Ureter (tissue), 1 donor: ENCODE measurements at places on chromosomes 11 and 22.

DNA sequence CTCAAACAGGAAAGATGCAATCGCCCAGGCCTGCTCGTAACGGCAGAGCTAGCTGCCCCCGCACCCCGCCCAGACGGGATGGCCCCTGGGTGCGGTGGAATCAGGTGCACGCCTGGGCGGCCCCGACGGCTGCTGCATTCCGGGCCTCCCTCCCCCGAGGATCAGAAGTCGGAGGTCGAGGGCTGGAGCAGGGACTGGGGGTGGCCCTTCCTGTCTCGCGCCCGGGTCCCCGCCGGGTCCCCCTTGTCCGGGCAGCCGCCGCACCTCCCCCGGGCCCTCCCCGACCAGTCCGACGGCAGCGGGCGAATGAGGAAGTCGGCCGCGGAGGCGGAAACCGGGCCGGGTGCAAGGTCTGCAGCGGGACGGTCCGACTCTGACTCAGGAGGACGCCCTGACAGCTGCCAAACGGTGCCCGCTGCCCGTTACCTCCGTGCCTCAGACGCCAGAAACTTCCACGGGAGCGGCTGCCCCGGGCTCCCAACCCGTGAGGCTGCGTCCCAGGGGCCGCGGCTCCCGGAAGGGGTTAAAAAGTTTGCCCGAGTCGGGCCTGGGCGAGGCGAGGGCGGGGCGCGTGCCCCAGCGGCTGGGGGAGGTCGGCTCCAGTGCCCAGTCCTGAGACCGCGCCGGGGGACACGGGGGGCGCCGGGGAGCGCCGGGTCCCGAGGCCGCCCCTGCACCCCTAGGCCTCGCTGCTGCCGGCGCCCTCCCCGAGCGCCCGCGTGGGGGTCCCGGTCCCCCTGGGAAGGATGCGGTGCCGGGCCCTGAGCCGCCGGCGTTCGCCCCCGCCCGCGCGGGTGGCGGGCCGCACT, 663 bp downstream of the MYH9 start:
- DNase-seq: no peak

- DNase-seq: no peak
These were observed 97.6 kb downstream of the SWAP70 start for GRCh38 chr11:9761441-9761945.

DNA sequence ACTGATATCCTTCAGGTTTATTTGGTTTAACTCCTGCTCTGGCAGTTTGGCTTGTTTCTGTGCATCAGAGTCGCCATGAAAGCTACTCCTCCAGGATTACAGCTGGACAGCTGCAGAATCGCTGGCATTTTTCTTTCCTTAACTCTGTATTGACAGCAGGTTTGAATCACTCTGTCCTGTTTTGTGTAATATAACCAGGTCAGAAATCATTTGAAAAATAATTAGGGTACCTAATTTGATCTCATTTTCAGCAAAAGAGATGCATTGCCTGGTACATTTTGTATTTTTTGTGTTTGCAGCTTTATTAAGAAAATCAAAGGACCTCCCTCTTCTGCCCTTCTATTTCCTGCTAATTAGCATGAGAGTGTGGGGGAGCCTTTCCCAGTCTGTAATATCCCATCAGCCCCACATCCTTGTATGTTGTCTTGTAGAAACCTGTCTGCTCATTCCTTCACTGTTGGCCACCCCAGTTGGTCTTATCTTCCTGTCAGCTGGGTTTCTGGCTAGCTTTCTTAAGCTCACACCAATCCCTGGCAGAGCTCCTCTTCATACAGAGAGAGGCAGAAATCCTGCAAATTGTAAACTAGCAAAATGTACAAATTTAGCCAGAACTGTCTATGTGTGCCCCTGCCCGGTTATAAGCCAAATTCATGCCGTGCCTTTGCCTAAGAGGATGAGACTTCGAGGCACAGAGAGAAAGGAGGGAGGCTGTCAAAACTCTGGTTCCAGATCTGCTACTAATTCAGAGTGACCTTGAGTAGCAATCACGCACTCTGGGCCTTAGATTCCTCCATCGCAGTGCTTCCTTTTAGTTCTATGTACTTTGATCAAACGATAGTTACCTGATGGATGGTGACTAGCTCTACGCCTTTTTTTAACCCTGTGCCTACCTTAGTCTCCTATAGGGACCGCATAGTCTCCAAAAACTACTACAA, 200.6 kb downstream of the NAV2 start:
- no peak for DNase-seq

DNA sequence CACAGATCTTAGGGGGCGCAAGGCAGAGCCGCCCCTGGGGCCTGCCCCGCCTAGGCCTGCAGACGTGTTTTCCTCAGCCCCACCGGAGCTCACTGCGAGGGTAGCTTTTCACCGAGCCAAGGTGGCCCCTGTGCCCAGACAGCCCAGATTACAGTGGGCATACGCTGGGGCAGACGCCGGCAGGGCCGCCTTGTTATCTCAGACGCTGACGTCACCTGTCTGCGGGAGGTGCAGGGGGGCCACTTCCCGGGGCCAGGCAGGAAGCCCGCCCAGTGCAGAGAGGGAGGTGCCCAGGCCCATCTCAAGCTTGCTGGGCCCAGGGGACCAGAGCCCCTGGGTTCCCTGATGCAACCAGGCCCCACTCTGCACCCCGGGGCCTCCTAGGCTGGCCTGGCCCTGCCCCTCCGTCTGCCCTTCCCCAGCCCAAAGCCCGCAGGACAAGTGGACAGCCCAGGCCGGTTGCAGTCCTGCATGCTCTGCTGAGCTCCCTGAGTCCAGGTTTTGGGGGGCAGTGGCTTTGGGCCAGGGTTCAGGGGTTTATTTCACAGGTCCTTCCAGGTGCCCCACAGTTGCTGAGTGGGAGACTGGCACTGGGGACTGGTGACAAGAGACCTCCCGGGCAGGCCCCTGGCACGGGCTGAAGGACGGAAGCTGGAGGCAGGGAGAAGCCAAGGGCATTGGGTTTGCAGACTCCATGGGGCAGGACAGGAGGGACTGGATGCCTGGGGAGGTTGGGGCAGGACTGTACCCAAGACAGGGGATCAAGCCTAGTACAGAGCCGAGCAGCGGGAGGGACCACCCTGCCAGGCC, 38.6 kb downstream of the IGF2 start:
- no peak for DNase-seq

DNA sequence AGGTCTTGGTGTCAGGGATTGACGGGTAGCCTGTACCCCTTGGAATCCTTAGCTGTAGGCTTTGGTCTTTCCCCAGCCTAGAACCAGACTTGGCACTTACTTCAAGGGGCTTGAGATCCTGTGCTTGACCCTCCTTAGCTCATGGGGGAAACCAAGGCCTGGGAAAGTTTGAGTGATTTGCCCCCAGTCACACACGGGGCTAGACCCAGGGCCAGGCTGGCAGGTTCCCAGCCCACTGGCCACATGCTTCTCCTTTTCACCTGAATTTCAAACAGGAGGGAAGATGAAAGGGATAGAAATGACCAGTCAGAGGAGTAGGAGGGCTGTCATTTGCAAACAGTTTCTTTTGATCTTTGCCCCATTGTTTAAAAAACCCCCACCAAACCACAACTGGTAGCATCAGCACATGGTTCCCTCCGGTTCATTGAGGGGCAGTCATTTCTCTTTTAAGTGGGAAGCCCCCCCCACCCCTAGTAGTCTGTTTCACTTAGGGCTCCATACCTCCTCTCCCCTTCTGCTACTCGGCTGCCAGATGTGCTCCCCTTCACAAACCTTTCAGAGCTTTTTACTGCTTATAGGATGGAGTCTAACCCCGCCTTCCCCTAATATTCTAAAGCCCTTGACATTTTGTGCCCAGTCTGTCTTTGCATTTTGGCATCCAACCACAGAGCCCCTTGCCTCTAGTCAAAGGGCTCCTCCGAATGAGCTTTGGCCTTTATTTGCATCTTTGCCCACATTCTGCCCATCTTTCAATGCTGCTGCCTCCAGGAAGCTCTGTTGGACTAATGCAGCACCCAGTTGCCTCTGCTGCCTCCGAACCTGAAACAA, 37.6 kb downstream of the ZNRF3 start:
- DNase-seq: no peak
